ENCODE measurements at places on chromosomes 3 and 15.

DNA sequence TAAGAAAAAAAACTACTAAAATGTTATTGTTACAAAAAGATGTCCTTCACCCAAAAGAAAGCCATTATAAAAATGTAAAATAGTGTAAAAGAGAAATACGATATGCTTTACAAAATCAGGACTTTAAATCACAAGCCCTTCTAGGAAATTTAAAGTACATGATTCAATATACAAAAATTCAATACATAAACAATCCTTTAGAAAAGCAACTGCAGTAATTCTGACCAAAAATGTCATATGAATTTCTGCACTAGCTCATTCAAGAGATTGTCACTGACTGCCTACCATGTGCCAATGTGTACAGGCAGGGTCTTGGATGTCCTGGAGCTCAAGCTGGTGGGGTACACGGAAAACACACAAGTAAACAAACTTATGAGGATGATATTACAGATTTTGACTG lies 2.5 kb downstream of the MORC1 start:
- no peak overlapping the region for H3K27ac ChIP-seq
- H3K36me3 ChIP-seq = no peaks in the 10 kb centered on the region
- DNase-seq = no peak
- H3K4me3 ChIP-seq = no peak overlapping the region
- no peaks in the 10 kb centered on the region for H3K4me1 ChIP-seq
- H3K27me3 ChIP-seq = peaks cover 2% of the 10 kb centered on the region

DNA sequence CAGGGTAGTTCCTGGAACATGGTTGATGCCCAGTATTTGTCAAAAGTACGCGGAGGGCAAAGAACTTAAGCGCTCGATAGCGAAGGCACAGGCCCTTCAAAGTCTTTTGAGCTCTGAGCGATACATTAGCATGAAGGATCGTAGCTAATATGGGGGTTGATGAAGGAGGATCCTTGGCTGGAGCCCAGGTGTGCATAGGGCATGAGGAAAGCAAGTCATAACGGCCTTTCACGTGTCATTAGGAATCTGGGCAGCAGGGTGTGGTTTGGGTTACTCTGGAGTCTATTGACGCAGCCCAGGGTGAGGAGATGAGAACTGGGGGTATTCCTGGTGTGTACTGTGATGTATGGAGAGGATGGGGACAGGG lies 31.7 kb downstream of the SPINK8 start:
- peaks cover under 1% of the 10 kb centered on the region for H3K27me3 ChIP-seq
- H3K4me3 ChIP-seq = peak overlapping the region; percentile 94
- H3K4me1 ChIP-seq = peaks cover 24% of the 10 kb centered on the region

GRCh38 chr3:66411961-66412887 lies 88.6 kb downstream of the LRIG1 start:
- H3K4me3 ChIP-seq = no peak overlapping the region
- H3K27me3 ChIP-seq = no peaks in the 10 kb centered on the region
- H3K4me1 ChIP-seq = peaks cover 12% of the 10 kb centered on the region
- H3K36me3 ChIP-seq = peaks cover 18% of the 10 kb centered on the region

DNA sequence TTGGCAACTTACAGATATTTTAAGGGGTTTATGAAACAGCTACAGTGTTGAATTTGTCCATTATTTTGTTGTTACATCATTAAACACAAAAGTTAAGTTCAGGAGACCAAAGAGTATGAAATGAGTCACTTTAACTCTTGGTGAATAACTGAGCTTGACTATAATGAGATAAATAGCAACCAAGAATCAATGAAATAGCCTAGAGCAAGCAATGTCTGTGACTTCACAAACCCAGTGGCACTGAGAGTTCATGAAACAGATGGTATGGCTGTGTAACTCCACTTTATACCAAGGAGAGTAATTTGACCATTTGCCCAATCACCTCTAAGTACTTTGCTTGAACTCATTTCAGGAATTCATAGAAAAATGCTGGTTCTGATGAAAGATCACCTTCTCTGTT lies 169.6 kb upstream of the GADL1 start:
- no peak overlapping the region for H3K27ac ChIP-seq
- H3K4me1 ChIP-seq = peaks cover 22% of the 10 kb centered on the region
- no peak for DNase-seq
- peaks cover 4% of the 10 kb centered on the region for H3K36me3 ChIP-seq

- DNase-seq = no peak
- H3K4me3 ChIP-seq = no peak overlapping the region
- H3K36me3 ChIP-seq = peaks cover 6% of the 10 kb centered on the region
- peak overlapping the region; percentile 61 for H3K27ac ChIP-seq
- no peaks in the 10 kb centered on the region for H3K27me3 ChIP-seq
- peaks cover 22% of the 10 kb centered on the region for H3K4me1 ChIP-seq
These were observed 49.7 kb upstream of the MYZAP start for GRCh38 chr15:57541805-57542504.

GRCh38 chr3:97821287-97821773 lies 481 bp upstream of the CRYBG3 start:
- peak; percentile 70 for DNase-seq
- H3K27ac ChIP-seq = peak overlapping the region; percentile 57
- H3K4me3 ChIP-seq = peak overlapping the region; percentile 99
- H3K4me1 ChIP-seq = peaks cover 32% of the 10 kb centered on the region
- peaks cover 65% of the 10 kb centered on the region for H3K27me3 ChIP-seq

- peaks cover 10% of the 10 kb centered on the region for H3K4me1 ChIP-seq
- H3K36me3 ChIP-seq = peaks cover 5% of the 10 kb centered on the region
- no peak for DNase-seq
- H3K27me3 ChIP-seq = no peaks in the 10 kb centered on the region
- H3K4me3 ChIP-seq = peak overlapping the region; percentile 36
These were observed 2.2 kb upstream of the SLC4A7 start for GRCh38 chr3:27486336-27486735.

GRCh38 chr15:68376447-68377060 lies 55.4 kb downstream of the ITGA11 start:
- H3K27ac ChIP-seq = no peak overlapping the region
- no peak for DNase-seq
- no peak overlapping the region for H3K4me3 ChIP-seq
- no peaks in the 10 kb centered on the region for H3K36me3 ChIP-seq
- peaks cover 5% of the 10 kb centered on the region for H3K4me1 ChIP-seq

GRCh38 chr3:49674497-49674983 lies 389 bp downstream of the APEH start:
- H3K4me3 ChIP-seq = peak overlapping the region; percentile 95
- DNase-seq = no peak
- H3K36me3 ChIP-seq = no peaks in the 10 kb centered on the region
- no peaks in the 10 kb centered on the region for H3K27me3 ChIP-seq
- H3K27ac ChIP-seq = peak overlapping the region; percentile 98

- H3K4me1 ChIP-seq = peaks cover 13% of the 10 kb centered on the region
- no peak overlapping the region for H3K4me3 ChIP-seq
- peaks cover 16% of the 10 kb centered on the region for H3K27me3 ChIP-seq
- DNase-seq = peak; percentile 10
- H3K27ac ChIP-seq = peak overlapping the region; percentile 79
These were observed 121.0 kb downstream of the ASB7 start for GRCh38 chr15:100723315-100723801.

DNA sequence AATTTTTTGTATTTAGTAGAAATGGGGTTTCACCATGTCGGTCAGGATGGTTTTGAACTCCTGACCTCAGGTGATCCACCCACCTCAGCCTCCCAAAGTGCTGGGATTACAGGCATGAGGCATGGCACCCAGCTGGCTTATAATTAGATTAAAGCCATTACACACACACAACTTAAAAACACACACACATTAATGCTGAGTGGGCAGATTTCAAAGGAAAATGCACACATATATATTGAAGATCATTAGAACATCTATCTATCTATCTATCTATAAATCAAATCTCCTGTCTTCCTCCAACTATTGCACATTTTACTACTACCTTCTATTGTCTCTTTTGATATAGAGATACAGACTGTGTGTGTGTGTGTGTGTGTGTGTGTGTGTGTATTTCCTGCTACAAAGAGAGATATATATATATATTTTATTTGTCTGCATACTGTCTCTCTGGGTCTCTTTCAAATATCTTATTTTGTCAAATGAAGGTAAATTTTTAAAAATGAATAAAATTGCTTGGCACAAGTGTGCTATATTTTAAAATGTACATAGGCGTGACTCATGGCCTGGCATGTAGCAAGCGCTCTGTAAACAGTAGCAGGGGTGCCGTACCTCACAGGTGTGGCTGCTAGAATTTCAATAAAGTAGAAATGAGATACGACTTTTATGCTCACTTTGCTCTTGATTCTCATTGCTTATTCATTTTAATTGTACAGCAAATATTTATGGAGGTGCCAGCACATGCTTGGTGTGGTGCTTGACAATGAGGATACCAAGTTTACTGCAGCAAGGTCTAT lies 655.8 kb downstream of the AGBL1 start:
- DNase-seq = no peak
- H3K4me3 ChIP-seq = no peak overlapping the region
- H3K27me3 ChIP-seq = no peaks in the 10 kb centered on the region
- peaks cover 11% of the 10 kb centered on the region for H3K4me1 ChIP-seq
- H3K36me3 ChIP-seq = no peaks in the 10 kb centered on the region

DNA sequence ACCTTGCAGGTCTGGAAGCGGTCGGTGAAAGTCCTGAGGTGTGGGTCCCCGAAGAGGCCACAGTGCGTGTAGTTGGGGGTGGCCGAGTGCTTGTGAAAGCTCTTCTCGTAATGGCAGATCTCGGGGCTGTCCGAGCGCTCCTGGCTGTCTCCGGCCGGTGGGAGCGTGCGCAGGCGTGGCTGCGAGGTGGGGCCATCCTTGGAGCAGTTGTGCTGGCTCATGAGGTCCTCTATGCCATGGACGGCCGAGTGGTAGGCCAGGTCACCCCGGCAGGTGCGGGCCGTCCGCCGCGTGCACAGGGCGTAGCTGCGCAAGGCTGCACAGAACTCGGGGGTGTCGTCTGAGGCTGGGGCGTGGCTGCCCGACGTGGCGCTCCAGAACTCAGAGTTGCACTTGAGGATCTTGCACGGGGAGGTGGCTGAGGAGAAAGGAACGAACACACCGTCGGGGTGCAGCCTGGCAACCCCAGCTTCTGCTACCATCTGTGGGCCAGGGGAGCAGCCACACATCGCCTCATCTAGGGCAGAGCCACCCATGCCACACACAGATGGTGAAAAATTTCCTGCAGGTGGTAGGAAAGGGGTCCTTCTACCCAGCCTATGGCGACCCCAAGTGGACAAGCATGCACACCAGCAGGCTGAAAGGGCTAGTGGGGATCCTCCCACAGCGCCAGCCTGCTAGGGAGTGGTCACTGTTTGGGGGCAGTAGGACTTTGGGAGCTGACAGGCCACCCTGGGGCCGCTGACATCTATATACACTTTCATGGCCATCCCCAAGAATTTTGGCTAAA lies 36.7 kb downstream of the RGMA start:
- H3K4me1 ChIP-seq = peaks cover 7% of the 10 kb centered on the region
- H3K36me3 ChIP-seq = peaks cover 27% of the 10 kb centered on the region
- DNase-seq = no peak
- H3K27me3 ChIP-seq = no peaks in the 10 kb centered on the region
- H3K27ac ChIP-seq = no peak overlapping the region
- no peak overlapping the region for H3K4me3 ChIP-seq

DNA sequence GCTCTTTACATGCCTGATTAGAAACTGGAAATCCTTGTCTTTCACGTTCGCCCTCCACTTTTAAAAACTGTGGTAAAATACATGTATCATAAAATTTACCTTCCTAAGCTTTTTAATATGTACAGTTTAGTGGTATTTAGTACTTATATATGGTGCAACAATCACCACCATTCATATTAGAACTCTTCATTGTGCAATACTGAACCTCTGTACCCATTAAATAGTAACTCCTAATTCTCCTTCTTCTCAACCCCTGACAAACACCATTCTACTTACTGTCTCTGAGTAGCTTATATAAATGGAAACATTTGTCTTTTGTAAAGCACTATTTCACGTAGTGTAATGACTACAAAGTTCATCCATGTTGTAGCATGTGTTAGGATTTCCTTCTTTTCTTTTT lies 28.2 kb downstream of the GRM2 start:
- peaks cover 40% of the 10 kb centered on the region for H3K27me3 ChIP-seq
- no peak overlapping the region for H3K4me3 ChIP-seq
- no peaks in the 10 kb centered on the region for H3K36me3 ChIP-seq
- H3K4me1 ChIP-seq = no peaks in the 10 kb centered on the region
- H3K27ac ChIP-seq = no peak overlapping the region
- DNase-seq = no peak

GRCh38 chr3:69560116-69560515 lies 174.2 kb upstream of the FRMD4B start:
- H3K36me3 ChIP-seq = no peaks in the 10 kb centered on the region
- no peak overlapping the region for H3K4me3 ChIP-seq
- DNase-seq = no peak

DNA sequence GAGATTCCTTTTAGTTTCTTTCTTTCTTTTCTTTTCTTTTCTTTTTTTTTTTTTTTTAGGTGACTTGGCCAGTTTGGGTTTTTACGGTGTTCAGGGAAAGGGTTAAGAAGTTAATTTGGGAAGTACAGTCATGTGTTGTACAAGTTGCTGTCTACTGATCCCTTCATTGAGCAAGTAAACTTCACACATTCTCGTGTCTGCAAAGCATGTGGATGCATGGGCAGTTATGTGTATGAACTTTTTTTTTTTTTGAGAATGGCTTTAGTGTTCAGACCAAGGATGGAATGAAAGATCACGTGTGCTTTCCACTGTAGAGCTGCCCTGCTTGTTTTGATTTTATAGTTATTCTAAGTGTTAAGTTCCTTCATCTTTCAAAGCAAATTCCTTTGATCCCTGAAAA lies 132.3 kb downstream of the PGPEP1L start:
- H3K27ac ChIP-seq = peak overlapping the region; percentile 56
- peaks cover under 1% of the 10 kb centered on the region for H3K36me3 ChIP-seq
- H3K4me1 ChIP-seq = peaks cover 57% of the 10 kb centered on the region
- peak overlapping the region; percentile 53 for H3K4me3 ChIP-seq
- no peaks in the 10 kb centered on the region for H3K27me3 ChIP-seq

GRCh38 chr15:37618353-37618752 lies 316.1 kb upstream of the TMCO5A start:
- H3K4me3 ChIP-seq = no peak overlapping the region
- no peaks in the 10 kb centered on the region for H3K27me3 ChIP-seq
- no peak for DNase-seq
- H3K4me1 ChIP-seq = no peaks in the 10 kb centered on the region

DNA sequence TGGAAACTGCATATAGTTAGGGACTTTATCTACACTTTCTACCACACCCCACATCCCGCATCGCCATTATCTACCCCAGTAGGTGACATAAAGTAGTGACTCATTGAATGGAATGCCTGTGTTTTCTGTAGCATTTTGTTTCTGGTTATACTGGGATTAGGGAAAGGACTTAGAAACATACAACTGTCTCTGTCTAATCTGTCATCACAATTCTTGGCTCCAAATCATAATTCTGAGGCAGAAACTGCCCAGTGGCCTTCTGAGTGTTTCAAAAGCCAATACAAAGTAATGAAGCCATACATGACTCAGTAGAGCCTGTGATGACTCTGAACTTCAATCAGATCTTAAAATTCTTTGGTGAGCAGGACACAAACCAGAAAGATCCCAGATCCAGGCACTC lies 115.7 kb upstream of the CHRM5 start:
- H3K27ac ChIP-seq = peak overlapping the region; percentile 22
- no peak for DNase-seq
- H3K27me3 ChIP-seq = no peaks in the 10 kb centered on the region
- no peaks in the 10 kb centered on the region for H3K4me1 ChIP-seq
